ENCODE measurements at places on chromosomes 7 and 10. TPM values are rescaled to one million over a fixed set of nuclear protein-coding genes. Genes with fewer than 3 reads are reported as not detected.

GRCh38 chr7:27606270-27607209 is 56.1 kb downstream of the HIBADH start:
- no peak for DNase-seq

DNA sequence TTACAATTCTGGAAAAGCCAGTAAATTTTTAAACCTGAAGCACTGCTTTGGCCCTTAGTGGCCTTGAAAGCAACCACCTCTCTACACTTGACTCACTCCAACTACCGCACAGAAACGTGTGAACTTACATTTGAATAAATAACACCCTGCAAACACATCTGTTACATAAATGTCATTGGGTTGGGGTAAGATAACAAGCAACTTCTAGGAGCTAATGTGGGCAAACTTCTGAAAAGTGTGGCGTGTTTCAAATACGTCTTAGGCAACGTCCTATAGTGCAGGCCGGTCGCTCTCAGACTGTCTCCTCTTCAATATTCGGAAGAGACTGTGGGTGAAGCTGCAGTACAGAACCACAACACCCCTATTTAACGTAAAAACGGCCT is 474 bp downstream of the ORC5 start:
- DNase-seq = no peak

DNA sequence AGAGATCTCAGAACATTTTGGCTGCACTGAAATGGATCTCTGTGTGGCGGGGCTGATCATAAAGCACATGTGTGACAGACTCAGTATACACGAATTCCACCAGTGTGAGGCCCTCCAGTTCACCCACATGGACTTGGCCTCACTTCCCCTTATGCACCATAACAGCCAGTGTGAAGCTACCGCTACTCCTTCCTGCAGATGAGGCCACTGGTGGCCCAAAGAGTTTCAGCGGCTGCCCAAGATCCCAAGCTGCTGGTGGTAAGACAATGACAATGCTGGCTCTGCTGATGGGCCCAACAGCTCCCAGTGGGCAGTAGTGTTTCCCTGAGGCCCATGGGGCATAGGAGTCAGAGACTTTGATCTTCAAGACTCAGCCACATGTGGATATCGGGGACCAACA is 21.0 kb upstream of the C10orf71 start:
- DNase-seq = no peak

NPSR1 gene
- total RNA-seq = not detected
